ENCODE measurements at places on chromosomes 6 and 20.

DNA sequence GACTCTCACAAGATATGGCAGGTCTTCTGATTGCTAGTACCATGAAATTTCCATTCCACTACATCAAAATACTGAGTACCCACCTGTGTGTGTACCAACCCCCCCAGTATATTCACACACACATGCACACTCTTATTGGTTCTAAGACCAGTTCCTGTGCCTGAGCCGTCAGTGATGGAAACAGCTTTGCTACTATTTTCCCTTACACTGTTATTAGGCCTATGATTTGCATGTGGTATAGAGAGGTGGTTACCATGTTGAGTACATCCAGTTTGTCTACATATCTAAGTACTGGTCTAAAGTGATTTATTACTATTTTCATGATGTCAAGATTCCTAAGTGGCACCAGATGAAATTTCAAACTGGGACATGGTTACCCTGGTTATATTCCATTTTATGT, 459.9 kb downstream of the BCKDHB start:
- no peak for DNase-seq

DNA sequence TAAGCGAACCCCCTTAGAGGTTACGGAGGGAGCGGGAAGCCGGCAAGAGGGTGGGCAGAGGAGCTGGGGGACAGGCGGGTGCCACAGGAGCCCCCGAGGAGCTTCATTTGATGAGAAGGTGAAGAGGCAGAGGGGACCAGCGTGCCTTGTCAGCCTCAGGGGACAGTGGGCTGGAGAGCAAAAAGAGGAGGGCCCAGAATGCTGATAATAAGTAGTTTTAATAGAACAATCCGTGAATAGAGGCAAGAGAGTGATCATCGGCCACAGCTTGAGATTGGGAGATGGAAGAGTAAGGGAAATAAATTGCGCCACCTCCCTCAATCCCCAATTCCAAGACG, 1.3 kb downstream of the COL19A1 start:
- no peak for DNase-seq

DNA sequence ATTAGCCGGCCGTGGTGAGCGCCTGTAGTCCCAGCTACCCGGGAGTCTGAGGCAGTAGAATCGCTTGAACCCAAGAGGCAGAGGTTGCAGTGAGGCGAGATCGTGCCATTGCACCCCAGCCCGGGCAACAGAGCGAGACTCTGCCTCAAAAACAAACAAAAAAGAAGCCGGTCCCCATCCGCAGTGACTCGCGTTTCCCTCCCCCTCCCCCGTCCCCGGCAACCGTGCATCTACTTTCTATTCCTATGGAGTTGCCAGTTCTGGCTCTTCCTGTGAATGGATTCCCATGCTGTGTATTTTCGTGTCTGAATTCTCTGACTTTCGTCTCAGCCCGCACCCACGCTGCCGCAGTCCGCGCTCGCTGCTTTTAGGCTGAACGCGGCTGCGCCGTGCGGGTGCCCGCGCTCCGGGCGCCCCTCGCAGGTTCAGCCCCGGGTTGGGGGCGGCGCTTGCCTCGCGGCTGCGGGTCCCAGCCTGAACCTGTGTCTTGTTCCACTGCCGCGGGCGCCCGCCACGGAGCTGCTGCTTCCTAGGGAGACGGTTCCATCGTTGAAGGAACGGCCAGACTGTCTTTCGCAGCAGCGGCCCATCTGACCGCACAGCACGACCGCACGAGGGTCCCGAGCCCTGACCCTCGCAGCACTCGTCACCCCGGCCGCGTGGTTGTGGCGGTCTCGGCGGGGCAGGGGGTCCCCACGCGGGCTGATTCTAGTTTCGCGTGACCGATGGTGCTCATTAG, 1.1 kb upstream of the MRGBP start:
- DNase-seq = peak; percentile 77

DNA sequence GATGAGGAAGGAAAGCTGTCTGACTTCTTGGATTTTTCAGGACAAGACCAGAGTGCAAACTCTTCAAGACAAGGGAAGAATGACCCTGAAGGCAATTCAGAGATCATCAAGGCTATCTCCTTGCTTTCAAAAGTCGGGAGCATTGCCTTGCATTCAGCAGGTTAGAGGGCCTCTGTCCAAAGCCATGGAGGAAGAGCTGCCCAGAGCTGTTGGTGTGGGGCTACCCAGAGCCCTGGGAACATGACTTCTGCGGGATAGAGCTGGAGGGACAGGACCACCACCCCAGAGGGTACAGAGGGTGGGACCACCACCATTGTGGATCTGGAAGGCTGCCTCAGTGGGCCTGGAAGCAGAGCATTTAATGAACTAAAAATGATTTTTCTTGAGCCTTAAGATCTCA, 5.2 kb upstream of the SRXN1 start:
- DNase-seq = no peak

DNA sequence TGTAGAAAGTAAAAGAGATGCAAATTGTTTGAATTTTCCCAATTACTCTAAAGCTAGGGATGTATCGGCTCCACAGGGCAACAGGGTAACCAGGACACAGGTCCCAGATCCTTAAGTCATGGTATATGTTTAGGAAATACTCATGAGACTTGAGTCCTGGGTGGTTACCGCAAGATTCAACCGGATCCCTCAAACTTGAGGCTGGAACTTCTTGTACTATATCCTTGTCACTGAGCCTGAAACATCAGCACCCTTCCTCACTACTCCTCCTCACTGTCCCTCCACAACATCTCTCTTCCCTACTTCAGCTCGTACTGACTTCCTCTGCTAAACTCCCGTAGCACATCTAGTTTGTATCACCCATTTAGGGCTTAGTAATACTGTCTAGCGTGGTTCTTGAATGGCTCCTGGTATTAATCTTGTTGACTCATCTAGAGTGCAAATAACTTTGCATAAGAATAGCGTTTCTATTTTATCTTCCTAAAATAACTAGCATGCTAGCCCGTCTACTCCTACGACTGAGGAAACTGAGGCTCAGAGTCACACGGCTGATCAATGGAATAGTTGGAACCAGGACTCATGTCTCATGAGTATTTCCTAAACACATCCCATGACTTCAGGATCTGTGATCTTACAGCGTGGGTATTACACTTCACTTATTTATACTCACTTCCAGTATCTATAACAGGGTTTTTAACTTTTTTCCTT, 72.1 kb downstream of the FILIP1 start:
- DNase-seq = no peak
